ENCODE measurements at places on chromosomes 7 and 10. TPM values are rescaled to one million over a fixed set of nuclear protein-coding genes. Genes with fewer than 3 reads are reported as not detected.

PAPOLB gene
- 0.10 TPM for total RNA-seq

SCIN gene
- total RNA-seq, result not detected

FAM25G gene
- total RNA-seq, result not detected

ETV1 gene
- 118 TPM for total RNA-seq

NPC1L1 gene
- total RNA-seq, result not detected

TMEM26 gene
- total RNA-seq, result 0.31 TPM

TRIL gene
- total RNA-seq, result 4.0 TPM

GPR37 gene
- not detected for total RNA-seq

GRCh38 chr7:28976022-28976421 is 17.9 kb upstream of the TRIL start:
- no peak for DNase-seq

- no peak for DNase-seq
Observed at GRCh38 chr7:44311561-44312495, 13.6 kb downstream of the CAMK2B start.

DNA sequence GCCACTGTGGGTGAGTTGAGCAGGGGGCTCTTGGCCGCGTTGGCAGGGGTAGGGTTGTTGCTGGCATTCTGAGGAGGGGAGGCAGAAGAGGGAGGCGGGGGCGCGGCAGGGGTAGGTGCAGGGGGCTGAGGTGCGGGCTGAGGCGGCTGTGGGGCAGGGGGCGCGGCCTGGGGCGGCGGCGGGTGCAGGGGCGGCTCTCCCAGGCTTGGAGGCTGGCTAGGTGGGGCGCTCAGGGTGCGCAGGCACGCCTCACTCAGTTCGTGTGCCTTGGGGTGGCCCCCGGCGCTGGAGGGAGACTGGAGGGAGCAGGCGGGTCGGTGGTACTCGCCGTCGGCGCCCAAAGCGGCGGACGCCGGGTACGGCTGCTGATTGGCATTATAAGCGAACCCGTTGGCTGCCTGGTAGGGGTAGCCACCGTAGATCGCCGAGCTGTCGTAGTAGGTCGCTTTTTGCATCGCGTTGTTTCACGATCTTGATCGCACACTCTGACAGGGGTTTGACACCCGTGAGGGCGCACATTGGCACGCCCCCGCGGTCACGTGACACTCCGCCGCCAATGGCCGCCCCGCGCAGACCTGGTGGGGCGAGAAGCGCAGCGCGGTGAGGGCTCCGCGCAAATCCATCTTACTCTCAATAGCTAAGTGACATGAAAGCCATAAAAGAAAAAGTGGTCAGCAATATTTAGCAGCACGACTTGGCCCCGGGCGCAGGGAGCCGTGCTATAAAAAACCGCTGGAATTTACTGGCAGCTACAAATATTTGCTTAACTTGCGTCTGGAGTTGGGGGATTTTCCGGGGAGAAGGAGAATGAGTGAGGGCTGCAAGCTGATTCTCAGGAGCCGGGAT is 7.9 kb upstream of the HOXA2 start:
- no peak for DNase-seq

DNA sequence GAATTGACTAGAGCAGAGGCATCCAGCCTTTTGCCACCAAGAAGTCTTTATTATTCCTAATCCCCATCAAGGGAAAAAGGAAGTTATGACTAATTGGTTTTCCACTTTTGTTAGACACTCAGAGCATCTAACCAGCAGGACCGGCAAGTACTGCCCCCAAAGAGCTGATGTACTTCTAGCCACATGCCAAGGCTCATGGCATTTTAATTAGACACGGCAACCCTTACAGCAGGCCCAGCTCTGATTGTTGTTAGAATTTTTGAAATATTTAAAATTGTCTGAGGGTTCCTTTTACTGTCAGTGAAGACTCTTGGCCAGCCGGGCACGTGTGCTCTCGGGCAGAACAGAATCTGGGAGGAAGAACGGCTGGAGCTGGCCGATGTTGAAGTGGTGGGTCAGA is 114.8 kb downstream of the SPAG6 start:
- DNase-seq, result no peak

DNA sequence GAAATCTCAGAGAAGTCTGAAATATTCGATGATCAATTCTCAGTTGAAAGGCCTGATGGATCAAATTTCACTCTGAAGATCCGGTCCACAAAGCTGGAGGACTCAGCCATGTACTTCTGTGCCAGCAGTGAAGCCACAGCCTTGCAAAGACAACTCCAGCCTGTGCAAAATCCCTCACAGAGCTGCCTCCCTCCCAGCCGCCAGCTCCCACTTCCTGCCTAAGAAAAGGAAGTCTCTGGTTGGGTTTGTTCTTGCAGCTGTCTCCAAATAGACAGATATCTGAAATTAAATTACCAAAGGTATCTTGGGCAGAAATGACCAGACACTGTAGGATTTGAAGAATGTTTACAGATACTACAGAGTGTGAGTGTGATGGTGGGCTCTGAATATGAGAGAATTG is 43.4 kb upstream of the PRSS58 start:
- no peak for DNase-seq

DNA sequence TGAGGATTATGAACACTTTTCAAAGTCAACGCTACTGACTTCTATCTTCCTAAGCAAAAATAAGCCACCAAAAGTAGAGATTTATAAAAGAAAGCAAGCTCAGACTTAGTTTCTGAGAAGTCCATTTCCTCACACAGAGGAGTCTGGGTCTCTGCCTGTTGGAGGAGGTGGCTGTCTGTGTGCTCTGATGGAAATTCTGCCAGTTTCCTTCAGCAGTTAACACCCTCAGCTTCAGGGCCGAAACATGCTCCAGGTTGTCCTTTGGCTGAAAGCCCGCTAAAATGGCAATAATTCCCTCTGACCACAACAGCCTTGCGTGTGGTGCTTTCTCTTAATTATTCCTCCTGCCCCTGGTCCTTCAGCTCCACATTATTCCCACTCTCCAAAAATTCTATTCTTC is 127.8 kb upstream of the LAMB4 start:
- DNase-seq, result no peak

DNA sequence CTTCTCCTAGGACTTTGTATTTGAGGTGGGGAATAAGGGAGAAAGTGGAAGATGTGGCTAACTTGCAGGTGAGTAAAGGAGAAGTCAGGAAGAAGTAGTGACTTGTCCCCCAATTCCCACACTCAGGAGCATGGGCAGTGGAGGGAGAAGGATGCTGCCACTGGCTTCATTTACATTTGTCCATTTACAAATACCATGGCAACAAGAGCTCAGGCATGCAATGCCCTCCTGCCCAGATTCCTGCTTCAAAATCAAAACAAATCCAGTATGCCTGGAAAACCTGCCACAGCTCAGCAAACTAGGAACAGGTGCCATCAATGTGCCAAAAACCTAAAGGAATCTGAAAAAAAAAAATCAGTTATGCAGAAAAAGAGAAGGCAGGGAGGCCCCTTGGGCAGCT is 139.9 kb downstream of the KCNMA1 start:
- no peak for DNase-seq

GRCh38 chr7:106287786-106288185 is 3.0 kb upstream of the NAMPT start:
- DNase-seq, result no peak

GRCh38 chr10:29532256-29532878 is 102.4 kb downstream of the SVIL start:
- DNase-seq, result no peak

DNA sequence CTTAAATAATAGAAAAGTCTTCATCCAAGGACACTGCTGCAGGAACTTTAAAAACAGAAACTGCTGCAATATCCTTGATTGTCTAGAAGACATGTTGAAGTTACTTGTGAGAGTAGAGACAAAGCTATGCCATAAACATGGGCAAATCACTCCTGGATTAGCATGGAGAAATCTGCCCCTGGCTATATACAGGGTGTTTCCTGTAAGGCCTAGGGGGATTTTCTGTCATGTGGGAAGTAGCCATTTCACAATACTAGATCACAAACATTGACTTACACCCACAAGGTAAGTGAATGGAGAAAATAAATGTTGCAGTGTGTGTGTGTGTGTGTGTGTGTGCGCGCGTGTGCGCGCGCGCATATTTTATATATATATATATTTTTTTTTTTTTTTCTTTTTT is 35.2 kb upstream of the PDK4 start:
- DNase-seq, result no peak

DNA sequence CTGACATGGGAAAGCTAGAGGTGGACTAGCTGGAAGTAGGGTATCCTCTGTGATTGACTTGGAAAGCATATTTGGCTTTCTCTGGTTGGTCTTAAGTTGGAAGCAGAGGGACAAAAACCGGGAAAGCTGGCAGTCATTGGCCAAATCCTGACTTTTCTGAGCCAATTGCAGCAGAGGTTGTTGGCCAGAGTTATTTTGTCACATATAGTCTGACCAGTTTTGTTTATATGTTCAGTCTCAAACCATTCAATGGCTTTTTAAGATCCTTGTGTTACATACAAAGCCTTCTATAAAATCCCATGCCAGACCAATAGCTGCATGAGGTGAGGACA is 6.3 kb downstream of the CFAP69 start:
- no peak for DNase-seq

- peak; percentile 50 for DNase-seq
Observed at GRCh38 chr10:19819419-19820033, 3.3 kb downstream of the PLXDC2 start.

- DNase-seq, result no peak
Observed at GRCh38 chr10:100327007-100327717, 2.9 kb downstream of the PKD2L1 start.

GRCh38 chr7:33719059-33719581 is 186.2 kb upstream of the BMPER start:
- DNase-seq, result peak; percentile 72

- no peak for DNase-seq
Observed at GRCh38 chr7:131664570-131664969, 108.1 kb upstream of the PODXL start.

DNA sequence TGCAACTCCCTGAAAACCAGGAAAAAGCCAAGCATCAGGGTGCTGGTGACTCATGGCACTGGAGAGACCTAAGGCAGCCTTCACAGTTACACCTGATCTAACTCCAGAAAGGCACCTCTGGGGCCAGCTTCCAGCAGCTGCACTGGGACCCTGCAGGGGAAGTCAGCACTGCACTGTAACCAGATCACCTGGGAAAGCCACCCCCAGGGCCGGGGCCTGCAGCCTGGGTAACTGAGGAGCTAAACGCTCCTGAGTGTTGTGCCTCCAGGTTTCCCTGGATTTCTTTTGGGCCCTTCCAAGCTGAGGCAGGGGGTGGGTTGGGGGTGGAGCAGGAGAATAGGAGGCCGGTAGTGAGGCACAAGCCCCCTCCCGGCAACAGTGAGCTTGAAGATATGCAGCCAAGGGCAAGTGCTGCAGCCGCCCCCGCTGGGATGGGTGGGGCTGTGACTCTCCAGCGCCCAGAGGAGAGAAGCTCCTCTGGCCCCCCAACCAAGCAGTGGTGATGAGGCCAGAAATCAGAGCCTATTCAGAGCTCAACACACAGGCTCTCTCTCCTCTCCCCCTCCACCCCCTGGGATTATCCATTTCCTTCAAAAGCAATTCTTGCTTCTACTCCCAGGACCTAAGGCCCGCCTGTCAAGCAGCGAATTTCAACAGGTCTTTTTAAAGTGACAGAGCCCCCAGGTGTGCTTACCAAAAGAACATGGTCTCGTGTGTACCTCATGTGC is 2.6 kb downstream of the CXCL12 start:
- no peak for DNase-seq

Measured in heart left ventricle (tissue), 16 donors.